ENCODE measurements at places on chromosomes 5 and 9. TPM values are rescaled to one million over a fixed set of nuclear protein-coding genes. Genes with fewer than 3 reads are reported as not detected.

- no peak for DNase-seq
Measured at GRCh38 chr5:88722546-88723073, 160.4 kb downstream of the MEF2C start.

- DNase-seq = no peak
Measured at GRCh38 chr9:123373946-123374345, 17.9 kb downstream of the CRB2 start.

DNA sequence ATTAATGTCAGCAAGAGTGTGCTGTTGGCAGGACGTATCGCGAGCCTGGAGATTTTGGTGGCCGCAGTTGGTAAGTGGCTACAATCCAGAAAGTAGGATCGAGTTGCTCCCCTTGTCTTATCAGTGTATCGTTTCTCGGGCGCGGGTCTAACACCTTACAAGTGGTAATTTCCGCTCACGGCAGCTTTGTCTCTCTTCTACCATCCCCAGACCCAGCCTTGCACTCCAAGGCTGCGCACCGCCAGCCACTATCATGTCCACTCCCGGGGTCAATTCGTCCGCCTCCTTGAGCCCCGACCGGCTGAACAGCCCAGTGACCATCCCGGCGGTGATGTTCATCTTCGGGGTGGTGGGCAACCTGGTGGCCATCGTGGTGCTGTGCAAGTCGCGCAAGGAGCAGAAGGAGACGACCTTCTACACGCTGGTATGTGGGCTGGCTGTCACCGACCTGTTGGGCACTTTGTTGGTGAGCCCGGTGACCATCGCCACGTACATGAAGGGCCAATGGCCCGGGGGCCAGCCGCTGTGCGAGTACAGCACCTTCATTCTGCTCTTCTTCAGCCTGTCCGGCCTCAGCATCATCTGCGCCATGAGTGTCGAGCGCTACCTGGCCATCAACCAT is 1.1 kb downstream of the PTGER4 start:
- no peak for DNase-seq

DNA sequence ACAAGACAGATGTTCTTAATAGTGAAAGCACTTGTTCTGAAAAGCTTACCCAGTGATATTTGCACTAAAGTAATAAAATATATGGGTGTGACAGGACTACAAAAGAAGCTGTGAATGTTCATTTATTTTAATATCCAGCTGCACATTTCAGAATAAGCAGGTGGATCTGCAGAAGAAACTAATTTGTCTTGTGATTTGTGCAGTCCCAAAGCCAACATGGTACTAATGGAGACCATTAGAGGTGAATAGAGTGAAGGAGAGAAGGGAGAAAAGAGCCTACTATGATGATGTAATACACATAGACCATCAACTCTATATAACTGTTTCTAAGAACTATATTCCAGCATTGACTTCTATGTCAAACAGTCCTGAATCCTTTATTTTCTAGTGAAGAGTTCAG is 362.8 kb downstream of the ISL1 start:
- DNase-seq = no peak

- no peak for DNase-seq
Measured at GRCh38 chr9:20563917-20564316, 58.4 kb downstream of the MLLT3 start.

- DNase-seq = no peak
Measured at GRCh38 chr5:28750251-28750650, 1711.9 kb upstream of the CDH9 start.

DNA sequence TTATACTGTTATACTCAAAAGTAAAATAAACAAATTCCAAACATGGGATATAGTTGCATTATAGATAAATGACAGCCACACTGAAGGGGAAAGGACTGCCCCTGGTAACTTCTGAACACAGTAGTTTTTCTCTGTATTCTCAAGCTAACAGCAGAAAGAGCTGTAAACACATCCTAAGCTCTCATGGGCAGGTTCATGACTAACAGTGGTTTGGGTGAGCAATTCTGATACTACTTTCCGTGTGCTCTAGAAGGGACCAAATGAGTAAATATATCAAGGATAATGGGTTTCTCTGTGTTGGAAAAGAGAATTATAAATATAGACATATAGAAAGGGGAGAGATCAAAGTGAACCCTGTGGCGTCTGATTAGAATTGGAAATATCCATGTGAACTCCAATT is 2.2 kb upstream of the LCN6 start:
- no peak for DNase-seq

DNA sequence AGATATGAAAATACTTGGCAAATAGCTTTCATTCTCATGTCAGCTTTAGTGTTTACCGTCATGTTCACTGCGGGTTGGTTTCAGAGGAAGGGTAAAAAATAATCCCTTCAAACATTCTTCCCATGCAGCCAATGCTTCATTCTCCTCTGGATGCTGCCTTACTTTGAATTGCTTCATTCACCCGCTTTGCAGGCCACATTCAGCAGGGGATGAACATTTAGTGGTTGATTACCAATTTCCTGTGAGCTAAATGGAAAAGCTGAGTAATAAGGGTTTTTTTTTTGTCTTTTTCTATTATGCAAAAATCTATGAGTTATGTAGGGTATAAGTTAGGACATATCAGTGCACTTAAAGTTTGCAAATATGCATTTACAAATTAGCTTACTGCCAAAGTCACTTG is 96.3 kb upstream of the MEF2C start:
- no peak for DNase-seq

- no peak for DNase-seq
Measured at GRCh38 chr9:19358701-19359100, 21.3 kb downstream of the RPS6 start.

DNA sequence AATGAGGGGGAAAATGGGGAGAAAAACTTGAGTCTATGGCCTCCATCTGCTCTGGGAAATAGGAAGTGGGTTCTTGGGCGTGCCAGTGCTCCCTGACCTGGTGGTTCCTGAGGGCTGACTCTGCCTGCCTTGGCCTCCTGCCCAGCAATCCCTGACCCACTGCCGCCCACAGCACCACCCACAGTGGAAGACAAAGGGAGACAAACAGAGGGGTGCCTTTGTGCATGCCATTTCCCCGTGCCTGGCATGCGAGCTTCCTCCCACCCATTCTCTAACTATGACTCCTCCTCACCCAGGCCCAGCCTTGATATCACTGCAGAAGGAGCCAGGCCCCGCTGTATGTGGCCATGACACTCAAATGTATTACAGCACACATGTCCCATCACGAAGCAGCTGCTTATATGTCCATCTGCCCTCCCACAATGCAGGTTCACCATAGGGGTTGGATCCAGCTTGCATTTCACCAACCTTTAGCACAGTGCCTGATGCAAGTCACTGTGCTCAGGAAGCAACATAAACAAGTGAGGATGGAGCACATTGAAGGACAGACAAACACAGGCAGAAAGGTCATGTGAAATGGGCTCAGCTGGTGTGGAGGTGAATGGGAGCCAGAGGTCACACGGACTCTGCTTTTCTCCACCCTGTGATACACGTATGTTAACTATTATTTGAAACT is 84.4 kb downstream of the ADRB2 start:
- DNase-seq = peak; percentile 98

- peak; percentile 22 for DNase-seq
Measured at GRCh38 chr5:148911386-148911785, 85.0 kb downstream of the ADRB2 start.

GRCh38 chr9:94298949-94299599 is 29.4 kb downstream of the NUTM2F start:
- no peak for DNase-seq

DNA sequence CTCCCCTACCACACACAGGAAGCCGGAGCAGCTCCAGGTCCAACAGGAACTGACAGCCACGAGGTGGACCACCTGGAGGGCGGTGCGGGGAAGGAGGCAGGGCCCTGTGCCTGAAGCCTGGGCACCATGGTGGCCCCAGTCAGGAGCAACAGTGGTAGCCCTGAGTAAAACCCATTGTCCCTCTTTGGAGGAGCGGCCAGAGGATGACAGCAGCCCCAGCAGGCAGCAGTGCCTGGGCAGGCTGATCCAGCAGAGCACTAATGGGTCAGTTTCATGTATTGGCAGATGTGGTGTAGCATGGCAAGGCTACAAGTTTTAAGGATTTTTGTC is 47.7 kb upstream of the GARNL3 start:
- DNase-seq = no peak

DNA sequence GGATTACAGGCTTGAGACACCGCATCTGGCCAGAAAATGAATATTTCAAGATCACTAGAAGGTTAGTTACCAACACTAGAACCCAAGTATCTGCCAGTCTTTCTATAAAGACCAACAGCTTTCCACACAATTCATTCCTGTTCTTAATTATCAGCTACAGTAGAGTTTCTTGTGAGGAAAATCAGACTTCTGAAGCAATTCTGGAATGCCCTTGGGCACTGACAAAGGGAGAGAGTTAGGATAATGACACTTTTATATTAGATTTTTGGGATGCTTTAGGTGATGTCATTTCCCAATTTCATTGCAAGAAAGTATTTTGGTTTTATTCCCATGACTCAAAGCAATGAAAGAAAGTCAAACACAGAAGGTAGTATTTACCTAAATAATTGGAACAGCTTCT is 497.0 kb upstream of the TUSC1 start:
- DNase-seq = peak; percentile 67

DNA sequence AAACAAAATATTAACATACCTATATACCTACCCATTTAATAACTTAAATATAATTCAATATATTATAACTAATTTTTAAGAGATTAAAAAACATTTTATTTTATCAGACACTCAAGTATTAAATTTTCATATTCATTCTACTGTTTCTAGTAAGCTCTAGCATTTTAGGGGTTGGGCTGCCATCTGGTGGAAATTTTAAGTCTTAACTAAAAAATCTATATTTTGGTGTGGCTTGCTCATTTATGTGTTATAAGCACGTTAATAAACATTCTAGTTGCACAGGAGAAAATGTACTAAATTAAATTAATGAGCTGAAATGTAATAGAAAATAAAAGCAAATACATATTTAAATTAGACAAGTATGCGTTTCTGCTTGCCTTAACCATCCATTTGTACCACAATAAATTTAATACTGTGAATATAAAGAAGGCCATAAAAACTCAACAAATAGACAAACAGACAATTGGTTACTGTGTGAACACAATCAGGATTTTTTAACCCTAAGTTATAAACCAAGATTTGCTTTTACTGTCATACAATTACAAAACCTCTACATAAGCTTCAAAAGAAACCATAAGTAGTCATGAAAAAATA is 1728.3 kb upstream of the CDH9 start:
- peak; percentile 40 for DNase-seq

- DNase-seq = no peak
Measured at GRCh38 chr9:86942281-86943200, 4.8 kb downstream of the GAS1 start.

DNA sequence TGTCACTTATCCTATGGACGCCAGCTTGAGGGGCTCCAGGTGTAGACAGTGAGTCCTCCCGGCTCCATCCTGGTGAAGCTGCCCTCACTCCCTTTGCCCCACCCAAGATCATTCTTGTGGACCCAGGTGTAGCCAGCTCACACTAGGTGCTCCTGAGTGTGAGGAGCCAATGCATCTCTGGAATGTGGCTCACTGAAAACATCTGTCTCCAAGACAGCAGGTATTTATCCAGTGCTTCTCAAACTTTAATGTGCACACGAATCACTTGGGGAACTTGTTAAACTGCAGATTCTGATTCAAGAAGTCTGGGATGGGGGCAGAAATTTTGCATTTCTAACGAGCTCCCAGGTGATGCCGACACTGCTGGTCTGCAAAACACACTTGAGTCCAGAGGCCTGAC is 13.5 kb upstream of the ENC1 start:
- DNase-seq = no peak

GRCh38 chr9:121807069-121807822 is 155.8 kb downstream of the DAB2IP start:
- no peak for DNase-seq

DNA sequence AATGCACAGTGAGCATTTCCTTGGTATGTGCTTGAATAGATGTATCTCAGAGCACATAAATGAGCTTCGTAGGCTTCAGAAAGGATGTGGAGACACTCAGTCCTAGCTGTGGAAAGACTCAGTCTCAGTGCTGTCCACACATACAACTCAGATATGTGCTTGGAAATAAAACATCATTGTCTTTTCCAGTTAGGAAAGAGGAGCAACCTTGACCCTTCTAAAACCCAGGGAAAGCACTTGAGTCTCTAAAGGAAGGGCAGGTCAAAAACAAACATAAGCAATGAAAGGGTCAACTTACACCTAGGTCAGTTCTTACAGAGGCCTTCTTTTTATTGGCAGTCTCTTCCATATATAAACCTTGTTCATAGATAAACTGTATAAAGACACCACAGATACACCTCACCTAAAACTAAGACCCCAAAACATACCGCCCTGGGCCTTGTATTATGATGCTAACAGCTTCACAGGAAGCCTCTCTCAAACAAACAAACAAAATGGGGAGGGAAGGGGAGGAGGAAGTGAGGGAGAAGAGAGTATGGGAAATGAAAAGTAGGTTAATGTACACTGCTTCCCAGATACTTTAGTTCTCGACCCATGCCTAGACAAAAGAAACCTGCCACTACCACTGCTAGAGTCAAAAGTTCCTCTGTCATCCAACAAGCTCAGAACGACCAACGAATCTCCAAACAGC is 114.4 kb downstream of the UBAP2 start:
- no peak for DNase-seq

GRCh38 chr5:154758977-154759376 is 3.8 kb downstream of the LARP1 start:
- no peak for DNase-seq

DNA sequence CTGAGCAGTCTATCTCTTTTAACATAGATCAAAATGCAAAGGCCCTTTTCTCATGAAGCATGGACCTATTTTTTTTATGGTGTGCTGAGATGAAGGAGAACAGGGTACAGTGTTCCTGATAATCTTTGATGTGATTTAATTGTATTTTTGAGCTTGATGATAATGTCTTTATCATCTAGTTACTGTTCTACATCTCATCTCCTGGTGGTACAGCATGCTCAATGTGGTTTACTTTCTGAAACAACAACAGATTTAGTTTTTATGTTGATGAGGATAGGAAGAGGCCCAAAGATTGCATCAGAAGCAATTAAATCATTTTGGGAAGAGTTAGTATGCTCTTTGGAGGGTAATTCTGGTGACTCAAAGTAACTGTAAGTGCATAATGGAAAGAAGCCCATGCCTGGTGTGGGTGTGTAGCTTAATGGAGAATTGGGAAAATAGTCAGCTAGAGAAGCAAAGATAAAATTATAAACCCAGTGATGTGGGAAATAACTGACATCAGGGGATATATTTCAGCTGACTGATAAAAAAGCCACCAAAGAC is 123.0 kb upstream of the KCNN2 start:
- no peak for DNase-seq

DNA sequence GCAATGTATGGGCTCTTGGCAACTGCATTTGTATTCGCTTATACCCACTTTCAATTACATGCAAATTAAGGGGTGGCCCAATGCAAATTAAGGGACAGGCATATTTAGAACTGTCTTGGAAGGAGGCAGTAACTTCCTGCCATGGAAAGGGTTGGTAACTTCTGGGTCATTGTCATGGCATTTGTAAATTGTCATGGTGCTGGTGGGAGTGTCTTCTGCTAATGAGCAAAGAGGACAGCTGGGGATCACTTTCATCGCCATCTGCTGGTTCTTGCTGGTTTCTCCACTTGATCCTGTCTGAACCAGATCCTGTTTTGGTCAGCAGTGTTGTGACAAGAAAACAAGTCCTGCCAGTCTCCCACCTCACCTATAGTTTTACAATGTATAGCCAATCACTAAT is 23.3 kb upstream of the UGT3A2 start:
- peak; percentile 62 for DNase-seq

GRCh38 chr5:138640646-138641254 is 65.5 kb upstream of the HSPA9 start:
- no peak for DNase-seq

Gene PRSS3
- 1.5 TPM for total RNA-seq

Gene OGN
- total RNA-seq = not detected

Gene ATP10B
- total RNA-seq = not detected

Gene OR1L1
- total RNA-seq = not detected

Gene JAKMIP2
- 15.6 TPM for total RNA-seq

Gene LCN10
- total RNA-seq = not detected

Gene SPDL1
- 385 TPM for total RNA-seq

Gene FRMPD1
- total RNA-seq = 0.19 TPM
